ENCODE measurements at places on chromosomes 7 and 10.

GRCh38 chr7:143046426-143046851, 5.7 kb upstream of the OR6V1 start:
- DNase-seq, result no peak

GRCh38 chr10:127997937-127998336, 91.0 kb downstream of the PTPRE start:
- no peak for DNase-seq

GRCh38 chr7:156776527-156776926, 116.5 kb downstream of the LMBR1 start:
- no peak for DNase-seq

DNA sequence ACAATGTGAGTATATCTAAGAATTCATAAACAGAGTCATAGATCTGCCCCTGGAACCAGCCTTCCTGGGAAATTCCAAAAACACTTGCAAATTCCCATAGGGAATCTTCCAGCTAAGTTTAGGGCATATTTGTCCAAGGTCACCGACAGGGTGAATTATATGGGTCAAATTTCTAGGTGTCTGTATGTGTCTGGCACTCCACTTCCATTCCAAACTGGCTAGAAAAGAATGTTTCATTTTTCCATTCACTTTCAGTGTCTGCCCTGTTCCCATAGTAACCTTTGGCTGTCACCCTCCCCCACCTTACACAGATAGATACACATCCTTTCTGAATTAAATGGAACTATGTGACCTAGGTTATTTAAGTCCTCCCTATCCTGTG, 230.9 kb downstream of the CREB5 start:
- no peak for DNase-seq

GRCh38 chr10:128087884-128088709, 38.1 kb downstream of the MKI67 start:
- no peak for DNase-seq

DNA sequence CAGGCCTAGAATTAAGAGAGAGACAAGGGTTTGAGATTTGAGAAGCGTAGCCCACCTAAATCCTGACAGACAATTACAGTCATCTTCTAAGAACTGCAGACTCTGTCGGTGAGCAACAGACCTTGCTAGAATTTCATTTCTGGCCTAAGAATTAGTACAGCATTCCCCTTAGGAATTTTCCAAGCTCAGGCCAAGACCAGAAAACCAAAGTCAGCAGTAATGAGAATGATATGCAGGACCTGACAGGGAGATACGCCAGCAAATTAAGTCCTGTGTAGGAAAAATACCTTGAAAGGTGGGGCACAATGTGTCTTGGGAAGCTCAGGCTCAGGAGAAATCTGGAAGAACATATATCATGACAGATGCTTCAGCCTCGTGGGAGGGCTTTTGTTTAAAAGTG, 52.7 kb upstream of the HERPUD2 start:
- no peak for DNase-seq

DNA sequence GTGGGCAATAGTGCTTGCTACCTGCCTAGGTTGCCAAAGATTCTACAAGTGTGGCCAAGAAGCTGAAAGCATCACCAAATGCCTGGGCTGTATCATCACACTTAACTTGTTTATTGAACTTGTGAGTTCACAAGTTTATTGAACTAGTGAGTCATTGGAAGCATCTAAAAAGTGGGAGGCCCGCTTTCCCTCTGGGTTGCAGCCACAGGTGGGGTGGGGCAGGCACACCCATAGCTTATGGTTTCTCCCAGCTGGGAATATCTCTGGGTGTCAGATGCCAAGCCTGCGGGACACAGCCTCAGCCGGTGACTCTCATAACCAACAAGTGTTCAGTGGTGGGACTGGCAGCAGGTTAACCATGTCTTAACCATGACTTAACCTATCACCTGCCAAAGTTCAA, 145.9 kb upstream of the FAM13C start:
- no peak for DNase-seq

DNA sequence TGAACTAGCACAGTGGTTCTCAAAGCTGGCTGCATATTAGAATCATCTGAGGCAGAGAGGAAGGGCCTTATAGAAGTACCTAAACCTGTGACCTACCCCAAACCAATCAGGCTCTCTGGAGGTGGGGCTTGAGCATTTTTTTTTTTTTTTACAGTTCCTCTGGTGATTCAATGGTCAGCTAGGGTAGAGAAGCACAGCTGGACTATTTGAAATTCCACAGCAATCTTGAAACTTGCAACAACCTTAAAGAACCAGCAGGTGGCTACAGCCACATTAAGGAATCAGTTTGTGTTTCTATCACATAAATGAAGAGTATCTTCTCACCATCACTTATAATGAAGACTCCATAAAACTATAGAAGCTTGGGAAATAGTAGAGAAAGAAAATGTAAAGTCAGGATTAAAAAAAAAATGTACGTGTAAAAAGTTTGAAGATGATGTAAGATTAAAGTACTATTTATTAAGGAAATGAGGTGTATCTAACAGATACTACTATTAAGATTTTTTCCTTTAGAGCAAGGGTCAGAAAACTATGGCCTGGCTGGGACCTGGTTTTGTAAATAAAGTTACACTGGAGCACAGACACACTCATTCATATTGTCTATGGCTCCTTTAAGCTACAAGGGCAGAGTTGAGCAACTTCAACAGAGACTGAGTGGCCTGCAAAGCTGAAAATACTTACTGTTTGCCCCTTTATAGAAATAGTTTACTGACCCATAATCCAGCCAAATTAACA, 3.8 kb downstream of the RTKN2 start:
- DNase-seq, result peak; percentile 28

- no peak for DNase-seq
Measured at GRCh38 chr10:21505711-21506278, 19.7 kb downstream of the SKIDA1 start.

- DNase-seq, result no peak
Measured at GRCh38 chr7:154676422-154677073, 326.4 kb downstream of the PAXIP1 start.

GRCh38 chr7:151864081-151864480, 12.8 kb downstream of the PRKAG2 start:
- no peak for DNase-seq

GRCh38 chr10:104122225-104123107, 495 bp downstream of the SFR1 start:
- DNase-seq, result no peak

- peak; percentile 7 for DNase-seq
Measured at GRCh38 chr7:27096768-27097514, 1.1 kb upstream of the HOXA1 start.

GRCh38 chr10:2887391-2888070, 179.8 kb upstream of the PFKP start:
- DNase-seq, result no peak

- no peak for DNase-seq
Measured at GRCh38 chr10:8085251-8085650, 30.8 kb downstream of the GATA3 start.

- peak; percentile 17 for DNase-seq
Measured at GRCh38 chr10:7756360-7756992, 31.3 kb downstream of the KIN start.

DNA sequence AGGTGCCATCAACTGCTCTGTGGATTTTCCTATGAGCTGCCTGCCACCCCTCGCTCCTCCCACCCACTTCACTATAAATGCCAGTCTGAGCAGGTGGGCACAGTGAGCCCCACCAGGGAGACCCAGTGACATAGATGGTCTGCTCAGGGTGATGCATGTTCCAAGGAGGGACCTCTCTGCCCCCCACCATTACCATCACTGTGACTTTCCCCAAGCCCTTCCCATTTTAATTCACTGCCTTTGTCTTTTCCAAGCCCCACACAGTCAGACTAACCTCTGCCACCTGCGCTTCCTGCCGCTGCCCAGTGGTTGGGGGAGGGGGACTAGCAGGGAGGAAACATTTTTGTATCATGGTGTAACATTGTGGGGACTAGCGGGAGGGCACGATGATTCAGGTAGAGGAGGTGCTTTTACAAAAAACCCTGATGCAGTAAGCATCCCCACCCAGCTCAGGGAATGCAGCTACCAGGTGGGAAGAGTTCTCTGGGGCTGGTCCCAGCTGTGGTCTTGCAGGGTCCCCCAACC, 24.6 kb downstream of the PRSS2 start:
- peak; percentile 67 for DNase-seq

DNA sequence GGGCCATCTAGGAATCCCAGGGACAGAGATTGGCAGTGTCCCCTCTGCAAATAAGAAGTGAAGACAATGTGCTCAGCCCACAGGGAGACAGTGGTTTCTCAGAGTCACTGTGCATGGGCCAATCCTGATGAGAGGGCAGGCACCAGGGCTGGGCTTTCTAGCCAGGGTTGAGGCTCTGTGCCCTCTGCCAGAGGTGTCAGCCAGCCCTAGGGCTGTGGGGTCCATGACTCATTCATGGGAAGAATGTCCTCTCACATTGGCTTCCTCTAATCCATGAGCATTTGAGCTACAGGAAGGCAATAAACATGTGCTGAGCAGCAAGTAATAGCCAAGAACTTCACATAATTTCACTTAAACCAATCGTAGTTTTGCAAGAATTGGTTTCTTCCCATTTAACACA, 482.0 kb upstream of the MGMT start:
- DNase-seq, result no peak

GRCh38 chr10:104328646-104328895, 9.7 kb downstream of the ITPRIP start:
- DNase-seq, result no peak

DNA sequence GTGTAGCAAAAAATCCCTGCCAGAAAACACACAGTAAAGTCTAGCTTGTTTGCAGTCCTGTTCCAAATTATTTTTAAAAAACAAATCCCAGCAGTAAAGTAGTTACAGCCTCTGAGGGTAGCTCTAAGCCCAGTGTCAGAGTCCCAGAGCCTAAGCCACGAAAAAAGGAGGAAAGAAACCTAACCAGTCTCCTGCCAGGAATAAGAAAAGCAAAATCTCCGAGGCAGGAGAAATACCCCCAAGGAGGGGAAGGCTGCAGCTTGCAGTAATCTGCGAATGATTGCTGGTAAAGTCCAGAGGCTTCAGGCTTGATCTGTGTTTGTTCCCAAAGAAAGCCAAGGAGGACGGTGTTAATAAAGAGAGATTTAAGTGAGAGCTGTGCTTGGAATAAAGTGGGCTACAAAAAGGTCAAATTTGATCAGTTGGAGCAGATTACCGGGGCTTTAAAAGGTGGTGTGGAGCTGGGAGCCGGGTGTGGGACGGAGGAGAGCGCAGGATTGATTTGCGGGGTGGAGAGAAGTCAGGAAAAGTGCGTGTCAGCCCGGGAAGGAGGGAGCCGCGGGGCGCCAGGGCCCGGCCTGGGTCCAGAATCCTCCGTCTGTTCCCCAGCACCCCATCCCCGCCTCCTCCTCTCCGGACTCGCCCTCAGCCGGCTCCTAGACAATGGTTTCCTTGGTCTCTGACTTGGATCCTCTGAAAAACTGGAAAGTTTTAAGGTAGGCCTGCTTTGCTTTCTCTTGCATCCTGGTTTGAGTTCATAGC, 219.4 kb upstream of the CELF2 start:
- no peak for DNase-seq

DNA sequence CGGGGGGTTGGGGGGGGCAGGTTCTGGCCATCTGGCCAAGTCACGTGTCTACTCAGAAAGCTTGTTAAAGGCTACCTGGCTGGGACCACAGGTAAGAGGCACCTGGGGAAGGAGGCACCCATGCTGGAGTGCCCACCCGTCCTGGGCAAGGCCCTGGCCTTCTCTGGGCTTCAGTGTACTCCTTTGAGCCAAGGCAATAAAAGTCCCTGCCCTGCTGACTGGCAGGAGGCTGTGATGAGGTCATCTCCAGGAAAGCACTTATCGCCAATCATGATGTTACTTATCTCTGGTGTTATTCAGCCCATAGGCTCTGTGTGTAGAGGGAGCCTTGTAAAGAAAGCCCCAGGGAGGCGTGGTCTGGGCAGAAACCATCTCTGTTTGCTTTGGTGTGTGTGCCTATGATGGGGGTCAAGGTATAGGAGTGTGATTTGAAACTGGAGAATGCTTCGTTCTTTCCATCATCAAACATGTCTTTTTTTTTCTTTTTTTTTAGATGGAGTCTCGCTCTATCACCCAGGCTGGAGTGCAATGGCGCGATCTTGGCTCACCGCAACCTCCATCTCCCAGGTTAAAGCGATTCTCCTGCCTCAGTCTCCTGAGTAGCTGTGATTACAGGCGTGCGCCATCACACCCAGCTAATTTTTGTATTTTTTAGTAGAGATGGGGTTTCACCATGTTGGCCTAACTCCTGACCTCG, 2.5 kb upstream of the CLDN4 start:
- DNase-seq, result peak; percentile 30

- DNase-seq, result no peak
Measured at GRCh38 chr7:918118-918425, 36.4 kb downstream of the ADAP1 start.

GRCh38 chr7:159098424-159098786, 46.3 kb downstream of the VIPR2 start:
- no peak for DNase-seq

DNA sequence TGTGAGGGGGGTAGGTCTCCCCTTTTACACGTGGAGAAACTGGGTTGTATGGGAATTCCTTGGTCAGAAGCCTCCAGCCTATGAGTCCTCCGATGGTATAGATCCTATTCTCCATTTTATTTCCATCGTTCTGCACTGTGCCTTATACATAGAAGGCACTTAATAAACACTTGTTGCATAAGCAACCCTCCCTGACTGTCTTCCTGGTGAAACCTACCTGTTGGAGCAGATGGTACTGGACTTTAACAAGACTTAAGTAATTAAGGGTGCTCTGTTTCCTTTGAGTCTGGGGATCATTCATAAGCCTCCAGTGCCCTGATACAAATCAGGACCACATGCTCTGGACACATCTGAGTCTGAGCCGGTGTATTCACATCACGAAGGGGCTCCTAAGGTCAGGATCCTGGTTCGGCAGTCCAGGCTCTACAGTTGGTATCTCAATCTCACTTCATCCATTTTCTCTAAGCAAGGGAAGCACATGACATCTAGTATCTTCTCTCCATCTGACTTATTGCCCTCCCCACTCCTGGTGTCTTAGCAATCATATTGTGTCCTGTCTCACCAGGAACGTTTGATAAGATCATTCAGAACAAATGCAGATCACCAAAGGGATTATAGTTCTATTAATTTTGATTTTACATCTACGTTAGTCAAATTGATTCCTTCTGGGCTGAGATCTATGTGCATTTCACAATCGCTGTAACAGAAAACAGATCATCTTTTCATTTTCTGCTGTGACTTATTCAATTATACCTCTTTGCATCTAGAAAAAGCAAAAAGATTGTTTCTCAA, 22.8 kb upstream of the EZH2 start:
- DNase-seq, result no peak

GRCh38 chr7:255721-256361, 34.1 kb upstream of the FOXL3 start:
- DNase-seq, result no peak

- no peak for DNase-seq
Measured at GRCh38 chr7:125661006-125661405, 731.4 kb upstream of the POT1 start.

Data from CD4-positive, alpha-beta T cell treated with Interleukin-21 for 1 hour (primary cell).